Effector memory CD4-positive, alpha-beta T cell (primary cell): ENCODE measurements at places on chromosomes 4 and X.

DNA sequence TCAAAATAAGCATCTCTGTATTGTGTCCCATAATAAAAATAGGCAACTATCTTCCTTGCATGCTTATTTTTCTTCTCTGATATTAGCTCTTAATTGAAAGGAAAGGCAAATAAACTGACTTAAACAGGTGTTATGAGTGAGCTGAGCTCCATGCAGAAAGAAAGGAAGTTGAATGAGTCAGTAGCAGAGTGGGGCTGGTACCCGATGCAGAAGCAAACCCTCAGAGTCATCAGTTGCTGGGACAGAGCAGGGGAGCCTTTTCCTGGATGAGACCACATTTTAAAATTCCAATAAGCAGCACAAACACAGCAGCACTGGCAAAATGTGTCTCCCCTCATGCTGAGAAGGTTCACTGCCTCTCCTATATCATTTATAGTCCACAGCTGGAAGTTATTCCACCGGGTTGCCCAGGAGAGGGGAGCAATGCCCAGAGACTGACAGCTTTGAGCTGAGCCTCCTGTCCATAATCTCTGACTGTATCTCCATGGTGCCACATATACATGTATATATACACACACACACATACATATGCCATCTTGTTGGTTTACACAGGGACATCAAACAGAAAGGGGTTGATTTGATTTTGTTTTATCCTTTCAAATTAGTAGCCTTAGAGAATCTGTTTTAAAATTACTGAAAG lies 274.3 kb upstream of the PPARGC1A start:
- DNase-seq, result no peak

GRCh38 chrX:153688911-153689590 lies 1.3 kb downstream of the SLC6A8 start:
- DNase-seq, result no peak

DNA sequence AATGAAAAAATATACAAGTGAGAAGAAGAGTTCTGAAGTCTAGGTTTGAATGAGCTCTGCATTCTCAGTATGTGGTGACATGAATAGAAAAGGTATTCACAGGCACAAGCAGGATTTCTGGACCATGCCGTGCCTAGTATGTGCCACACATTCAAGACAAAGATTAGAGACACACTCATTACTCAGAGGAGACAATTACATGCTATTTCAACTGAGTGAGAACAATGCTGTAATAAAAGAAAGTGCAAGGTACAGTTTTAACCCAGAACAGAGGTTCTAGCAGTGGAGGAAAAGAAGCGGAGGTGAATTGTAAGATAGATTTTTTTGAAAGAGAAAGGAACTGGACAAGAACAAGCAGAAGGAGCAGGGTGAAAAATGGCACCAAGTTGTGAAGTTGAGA lies 121.0 kb upstream of the RASGEF1B start:
- no peak for DNase-seq

- DNase-seq, result no peak
Observed at GRCh38 chrX:45329217-45329616, 128.5 kb upstream of the DIPK2B start.

GRCh38 chrX:110170029-110170428 lies 147.9 kb downstream of the AMMECR1 start:
- no peak for DNase-seq

DNA sequence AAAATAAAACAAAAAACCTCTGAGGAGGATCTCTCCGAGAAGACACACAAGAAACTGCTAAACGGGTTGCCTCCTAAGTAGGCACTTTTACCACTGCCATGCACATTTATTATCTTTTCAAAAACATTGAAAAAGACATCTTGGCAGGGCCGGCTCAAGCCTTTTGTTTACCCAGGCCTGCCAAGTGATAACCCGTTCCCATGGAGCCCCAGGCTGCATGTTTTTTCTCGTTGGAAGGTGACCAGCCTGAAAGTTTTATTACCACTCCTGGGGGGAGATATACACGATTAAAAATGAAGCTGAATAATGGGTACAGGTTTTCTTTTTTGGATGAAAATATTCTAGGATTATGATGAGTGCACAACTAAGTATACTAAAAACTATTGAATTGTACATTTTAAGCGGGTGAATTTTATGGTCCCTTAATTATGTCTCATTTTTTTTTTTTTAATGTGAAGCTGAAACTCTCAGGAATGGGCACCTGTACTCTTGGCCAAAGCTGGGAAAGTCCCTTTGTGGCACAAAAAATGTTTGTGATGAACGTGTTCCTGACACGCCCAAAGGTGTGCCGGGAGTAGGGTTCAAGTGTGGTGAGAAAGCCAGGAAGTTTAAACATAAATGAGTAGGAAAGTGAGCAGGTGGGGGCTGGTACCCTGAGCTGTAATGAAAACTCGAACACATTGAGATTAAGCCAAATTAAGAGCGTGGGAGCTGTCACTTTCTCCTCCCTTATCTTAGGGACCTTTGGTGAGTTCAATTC lies 1.5 kb upstream of the MAP7D2 start:
- DNase-seq, result no peak

GRCh38 chr4:93066749-93067148 lies 761.8 kb upstream of the ATOH1 start:
- no peak for DNase-seq

DNA sequence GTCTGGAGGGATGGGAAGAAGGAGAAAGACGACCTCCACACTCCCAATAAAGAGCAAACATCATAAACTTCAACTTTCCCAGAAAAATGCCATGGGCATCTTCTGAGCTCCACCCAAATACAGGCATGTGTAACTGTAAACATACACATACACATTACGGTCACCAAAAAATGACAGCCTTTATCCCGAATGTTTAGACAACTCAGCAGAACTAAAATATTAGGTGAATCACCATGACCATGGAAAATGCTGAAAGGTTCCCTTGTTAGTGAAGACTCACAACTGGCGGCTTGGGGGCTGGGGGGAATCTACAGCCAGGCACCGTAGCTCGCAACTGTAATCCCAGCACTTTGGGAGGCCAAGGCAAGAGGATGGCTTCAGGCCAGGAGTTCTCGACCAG lies 33.0 kb downstream of the PRKX start:
- DNase-seq, result no peak

DNA sequence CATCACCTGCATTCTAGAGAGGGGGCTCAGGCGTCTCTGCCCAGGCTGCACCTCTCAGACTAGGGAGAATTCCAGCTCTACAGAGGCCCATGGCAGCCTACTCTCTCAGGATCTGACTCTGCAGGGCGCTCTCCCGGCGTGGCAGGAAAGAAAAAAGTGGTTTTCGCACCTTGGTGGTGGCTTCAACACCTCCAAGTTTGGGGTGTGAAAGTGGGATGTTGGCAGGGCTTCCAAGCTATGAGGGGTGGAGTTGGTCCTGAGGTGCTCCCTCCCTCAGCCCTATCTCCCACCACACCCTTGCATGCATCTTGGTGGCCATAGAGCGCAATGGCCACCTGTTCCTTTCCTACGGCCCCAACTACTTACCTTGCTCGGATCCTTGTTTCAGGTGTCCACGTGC lies 166.5 kb downstream of the VSIG4 start:
- no peak for DNase-seq

DNA sequence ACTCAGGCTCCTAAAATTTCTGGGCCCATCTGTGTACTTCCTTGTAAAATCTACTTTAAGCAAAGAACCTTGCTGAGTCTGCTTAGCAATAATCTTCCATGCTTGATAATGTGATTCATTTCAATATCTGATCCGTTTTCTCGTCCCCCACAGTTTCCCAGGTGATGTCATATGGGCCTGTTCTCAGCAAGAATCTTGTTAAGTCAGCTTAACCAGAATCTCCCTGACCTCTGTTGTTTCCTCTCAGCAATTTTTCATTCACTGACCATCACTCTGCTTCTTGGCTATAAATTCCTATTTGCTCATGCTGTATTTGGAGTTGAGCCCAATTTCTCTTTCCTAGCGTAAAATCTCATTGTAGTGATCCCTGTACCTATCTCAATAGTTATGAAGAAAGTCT lies 13.9 kb downstream of the CSN2 start:
- no peak for DNase-seq

GRCh38 chr4:20253735-20254409 lies 2.2 kb downstream of the SLIT2 start:
- DNase-seq, result no peak

DNA sequence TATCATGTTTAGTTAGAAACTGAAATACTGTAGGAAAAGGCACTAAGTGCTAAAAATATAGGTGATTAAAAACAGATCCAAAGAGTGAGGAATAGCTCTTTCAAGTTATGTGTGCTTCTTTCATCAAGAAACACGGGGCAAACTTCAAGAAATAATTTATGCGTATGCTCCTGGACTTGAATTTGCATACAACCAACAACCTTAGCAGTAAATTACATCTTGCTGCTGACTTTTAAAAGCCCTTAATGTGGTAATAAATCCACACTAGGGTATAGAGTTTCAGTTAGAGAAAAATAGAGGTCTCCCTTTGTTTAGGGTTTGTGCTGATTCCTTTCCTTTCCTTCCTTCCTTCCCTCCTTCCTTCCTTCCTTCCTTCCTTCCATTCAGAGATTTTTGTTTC lies 94.5 kb upstream of the GC start:
- no peak for DNase-seq

- DNase-seq, result no peak
Observed at GRCh38 chr4:168811786-168812651, 198.0 kb downstream of the CBR4 start.

DNA sequence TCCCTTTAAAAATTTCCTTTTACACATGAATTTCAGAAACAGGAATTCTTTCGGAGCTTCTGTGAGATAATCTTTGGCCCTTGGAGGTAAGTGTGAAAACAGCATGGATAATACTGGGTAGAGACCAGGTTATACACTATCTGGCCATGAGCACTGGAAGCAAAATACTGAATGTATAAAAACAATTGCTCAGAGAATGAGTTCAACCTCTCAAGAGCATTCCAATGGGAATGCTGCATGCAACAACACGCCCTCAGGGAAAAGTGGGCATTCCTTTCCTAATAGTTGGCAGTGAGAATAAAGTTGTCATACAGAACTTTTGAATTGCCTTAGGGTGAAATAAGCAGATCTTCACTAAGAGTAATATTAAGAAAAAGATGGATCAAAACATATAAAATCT lies 574.8 kb upstream of the DIPK2B start:
- no peak for DNase-seq

DNA sequence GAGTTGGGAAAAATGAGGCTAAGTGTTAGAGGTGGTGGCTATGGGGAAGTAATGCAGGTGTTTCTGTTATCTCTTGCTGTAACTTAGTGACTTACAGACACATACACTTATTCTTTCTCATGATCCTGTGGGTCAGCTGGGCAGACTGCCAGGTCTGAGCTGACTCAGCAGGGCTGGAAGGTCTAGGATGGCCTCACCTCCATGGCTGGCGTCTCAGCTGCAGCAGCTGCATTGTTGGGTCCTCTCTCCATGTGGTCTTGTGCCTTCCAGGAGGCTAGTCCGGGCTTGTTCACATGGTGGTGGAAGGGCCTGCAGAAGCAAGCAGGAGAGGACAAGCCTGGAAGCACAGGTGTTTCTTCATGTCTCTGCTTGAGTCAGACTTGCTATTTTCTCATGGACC lies 172.7 kb downstream of the NHS start:
- DNase-seq, result no peak

DNA sequence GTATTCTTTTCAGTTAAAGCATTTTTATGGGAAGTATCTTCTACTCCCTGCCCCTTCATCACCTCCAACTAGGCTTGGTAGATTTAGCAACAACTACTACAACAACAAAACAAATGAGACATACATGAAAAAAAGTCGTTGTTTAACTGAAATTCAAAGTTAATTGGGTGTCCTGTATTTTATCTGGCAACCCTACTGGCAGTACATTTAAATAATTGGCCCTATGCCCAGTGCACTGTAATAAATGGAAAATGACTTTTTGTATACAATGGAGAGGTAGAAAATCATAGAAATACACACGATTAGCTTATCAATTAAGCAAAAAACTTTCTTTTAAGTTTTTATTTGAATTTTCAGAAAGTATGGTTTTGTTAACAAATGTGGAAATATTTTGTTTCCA lies 21.4 kb upstream of the CLGN start:
- no peak for DNase-seq

GRCh38 chr4:138890891-138891570 lies 124.5 kb upstream of the NOCT start:
- no peak for DNase-seq

GRCh38 chr4:171340258-171340657 lies 472.9 kb upstream of the GALNTL6 start:
- no peak for DNase-seq

GRCh38 chr4:155371432-155372043 lies 5.2 kb downstream of the MAP9 start:
- DNase-seq, result no peak

DNA sequence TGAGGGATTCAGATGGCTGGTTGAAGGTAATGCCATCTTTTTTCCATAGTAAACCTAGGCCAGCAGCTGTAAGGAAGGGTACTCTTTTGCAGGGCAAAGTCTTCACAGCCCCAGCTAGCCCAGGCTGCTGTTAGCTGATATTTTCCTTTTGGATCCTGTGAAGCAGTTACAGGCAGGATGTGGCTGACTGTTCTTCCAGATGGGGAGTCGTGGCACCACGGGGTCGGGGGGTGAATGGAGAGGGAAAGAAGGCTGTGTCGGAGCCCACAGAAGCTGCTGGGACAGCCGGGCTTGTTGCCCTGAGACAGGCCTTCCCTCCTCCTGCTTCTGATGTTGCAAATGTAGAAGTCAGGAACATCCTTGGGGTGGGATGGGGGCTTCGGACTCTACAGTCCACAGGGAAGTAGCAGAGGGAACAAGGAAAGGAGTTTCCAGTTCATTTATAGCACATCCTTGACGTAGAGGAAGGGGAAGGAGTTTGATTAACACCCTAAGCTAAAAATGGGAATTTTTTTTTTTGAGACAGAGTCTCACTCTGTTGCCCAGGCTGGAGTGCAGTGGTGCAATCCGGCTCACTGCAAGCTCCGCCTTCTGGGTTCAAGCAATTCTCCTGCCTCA lies 64.6 kb upstream of the TMEM150C start:
- no peak for DNase-seq

DNA sequence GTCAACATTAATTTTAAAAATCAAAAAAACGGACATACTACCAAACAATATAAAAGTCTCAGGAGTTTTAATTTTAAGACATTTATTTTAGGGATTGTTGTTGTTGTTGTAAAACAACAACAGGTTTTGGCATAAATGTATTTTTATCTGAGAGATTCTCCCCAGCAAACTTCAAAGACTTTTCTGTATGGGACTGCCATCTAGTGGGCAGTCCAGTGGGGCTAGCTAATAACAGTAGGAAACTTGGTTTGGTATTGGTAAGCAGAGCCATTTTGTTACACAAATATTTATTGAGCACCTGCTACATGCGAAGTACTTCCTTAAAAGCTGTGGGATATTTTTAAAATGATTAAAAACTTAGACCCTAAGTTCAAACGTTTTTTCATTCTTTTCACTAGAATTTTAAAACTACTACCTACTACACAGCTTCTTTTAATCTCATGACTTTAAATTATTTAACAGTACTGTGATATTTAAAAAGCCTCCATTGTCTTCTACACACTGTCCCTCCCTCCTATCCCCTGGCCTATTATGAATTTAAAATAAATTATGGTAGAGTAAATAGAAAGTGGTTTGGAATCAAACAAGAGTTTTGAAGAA lies 1028.4 kb upstream of the INTU start:
- DNase-seq, result no peak

DNA sequence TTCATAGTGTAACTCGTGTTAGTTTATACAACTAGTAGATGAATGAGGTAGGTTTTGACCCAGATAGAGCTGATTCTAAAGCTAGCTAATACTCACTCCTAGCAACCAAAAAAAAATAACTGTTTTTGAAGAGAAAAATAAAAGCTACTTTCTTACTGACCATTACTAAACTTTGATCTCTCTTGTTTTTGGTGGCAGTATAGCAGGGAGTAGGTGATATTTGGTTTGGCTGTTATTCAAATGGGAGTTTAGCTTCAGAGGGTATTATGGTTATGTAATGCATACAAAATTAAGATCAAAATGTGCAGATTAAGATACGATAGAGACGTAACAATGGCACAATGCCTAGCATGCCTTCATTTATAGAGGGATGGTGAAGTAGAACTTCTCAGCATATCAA lies 1104.5 kb downstream of the PCDH19 start:
- no peak for DNase-seq
